NCI-H1694 treated with DMSO at 0.1 percent for 48 hours (cell line): ENCODE measurements at places on chromosomes 5 and 9.

GRCh38 chr9:72749276-72749675 lies 203.6 kb downstream of the ALDH1A1 start:
- DNase-seq = no peak

DNA sequence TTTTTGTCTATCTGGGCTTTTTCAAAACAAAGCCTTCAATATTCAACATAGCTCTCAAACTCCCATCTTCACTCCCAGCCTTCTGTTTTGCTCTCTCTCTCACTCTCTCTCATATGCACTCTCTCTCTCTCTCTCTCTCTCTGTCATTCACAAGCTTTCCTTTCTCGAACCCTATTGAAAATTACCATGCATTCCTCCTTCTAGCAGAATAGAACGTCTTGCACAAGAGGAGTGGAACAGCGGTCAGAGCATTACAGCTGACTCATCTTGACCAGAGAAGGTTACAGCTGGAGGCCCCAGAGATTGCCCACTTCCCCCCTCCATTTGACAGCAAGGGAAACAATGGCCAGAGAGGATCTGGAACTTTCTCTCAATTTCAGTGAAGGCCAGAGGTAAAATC lies 51.0 kb upstream of the LIFR start:
- no peak for DNase-seq

DNA sequence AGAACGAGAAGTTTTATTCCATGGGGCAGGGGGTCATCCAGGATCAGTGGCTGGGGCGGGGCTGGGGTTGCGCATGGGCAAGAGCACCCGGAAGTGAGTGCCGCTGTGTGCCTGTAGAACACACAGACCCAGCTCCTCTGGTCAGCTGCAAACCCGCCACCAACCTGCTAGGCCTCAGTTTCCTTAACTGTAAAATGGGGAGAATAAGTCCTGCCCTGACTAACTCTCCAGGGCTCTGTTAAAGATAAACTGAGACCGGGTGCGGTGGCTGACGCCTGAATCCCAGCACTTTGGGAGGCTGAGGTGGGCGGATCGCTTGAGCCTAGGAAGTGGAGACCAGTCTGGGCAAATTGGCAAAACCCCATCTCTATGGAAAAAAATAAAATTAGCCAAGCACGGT lies 152.2 kb downstream of the GABBR2 start:
- DNase-seq = no peak

DNA sequence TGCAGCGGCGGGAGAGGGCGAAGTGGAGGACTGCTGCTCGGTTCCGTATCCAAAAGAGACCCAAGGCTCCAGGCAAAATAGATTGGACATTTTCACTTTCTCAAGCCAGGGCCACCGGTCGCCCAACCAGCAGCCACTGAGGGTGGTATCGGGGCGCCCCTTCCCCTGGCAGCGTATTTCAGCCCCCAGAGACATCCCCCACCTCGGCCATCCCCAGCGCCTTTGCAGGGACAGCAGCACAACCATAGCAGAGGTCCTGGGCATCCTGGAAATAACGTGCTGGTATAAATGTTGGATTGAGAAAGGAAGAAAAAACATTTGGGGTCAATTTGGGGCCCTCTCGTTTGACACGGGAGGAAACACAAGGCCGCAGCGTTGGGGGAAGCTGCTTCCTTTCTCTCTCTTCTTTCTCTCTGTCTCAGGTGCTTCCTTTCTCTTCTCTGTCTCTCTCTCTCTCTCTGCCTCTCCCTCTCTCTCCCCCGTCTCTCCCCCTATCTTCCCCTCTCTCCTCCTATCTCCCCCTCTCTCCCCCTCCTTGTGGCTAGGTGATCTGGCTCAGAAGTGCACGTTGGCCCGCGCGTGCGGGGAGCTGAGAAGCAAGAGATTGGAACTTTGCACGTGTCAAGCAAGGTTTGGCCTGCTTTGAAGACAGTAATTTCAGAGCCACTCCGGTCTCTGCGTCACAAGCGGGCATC lies 624 bp upstream of the RETREG1 start:
- no peak for DNase-seq

DNA sequence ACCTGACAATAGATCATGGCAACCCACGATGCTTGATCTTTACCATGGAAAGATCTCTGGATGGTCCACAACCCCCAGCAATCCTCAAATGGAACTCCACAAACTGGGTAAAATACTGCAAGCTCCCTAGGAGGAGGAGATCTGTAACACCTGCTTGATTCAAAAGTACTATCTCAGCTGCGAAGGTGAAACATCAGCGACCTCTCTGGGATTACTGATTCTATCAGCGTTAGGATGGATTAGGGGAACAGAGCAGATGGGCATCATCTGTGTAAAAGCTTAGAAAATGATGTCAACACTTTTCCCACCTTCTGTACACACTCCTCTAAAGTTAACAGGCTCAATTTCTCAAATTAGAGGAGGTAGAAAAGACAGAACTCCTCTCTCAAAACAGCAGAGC lies 31.5 kb upstream of the TRPC7 start:
- DNase-seq = no peak

DNA sequence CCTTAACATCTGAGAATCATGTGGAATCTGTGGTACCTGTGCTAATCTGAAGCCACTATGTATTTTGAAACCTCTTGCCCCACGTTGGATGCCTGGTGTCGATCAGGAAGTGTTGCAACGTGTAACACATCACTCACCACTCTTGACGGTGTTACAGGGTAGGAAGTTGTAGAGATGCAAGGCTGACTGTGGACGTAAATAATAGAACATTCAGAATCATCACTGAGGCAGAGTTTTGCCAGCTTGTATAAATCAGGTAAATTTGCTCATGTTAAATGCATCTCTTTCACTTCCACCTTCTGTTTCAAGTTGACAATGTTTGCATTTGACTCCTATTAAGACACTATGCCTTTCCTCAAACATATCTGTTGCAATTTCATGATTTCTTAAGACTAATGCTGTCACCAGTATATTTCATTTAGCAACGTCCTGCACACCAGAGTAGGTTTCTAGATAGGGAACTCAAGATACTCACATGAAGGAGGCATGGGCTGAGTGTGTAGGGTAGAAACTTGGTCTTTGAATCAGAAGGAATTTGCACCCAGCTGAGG lies 38.1 kb downstream of the BASP1 start:
- no peak for DNase-seq

- no peak for DNase-seq
Observed at GRCh38 chr9:5336688-5337087, 3.0 kb downstream of the RLN1 start.

GRCh38 chr5:62578540-62578939 lies at the start of gene LRRC70:
Gene LRRC70 (plus strand): TSS chr5:62578819. CDS start chr5:62579439, 620 bp downstream.
- DNase-seq = no peak

DNA sequence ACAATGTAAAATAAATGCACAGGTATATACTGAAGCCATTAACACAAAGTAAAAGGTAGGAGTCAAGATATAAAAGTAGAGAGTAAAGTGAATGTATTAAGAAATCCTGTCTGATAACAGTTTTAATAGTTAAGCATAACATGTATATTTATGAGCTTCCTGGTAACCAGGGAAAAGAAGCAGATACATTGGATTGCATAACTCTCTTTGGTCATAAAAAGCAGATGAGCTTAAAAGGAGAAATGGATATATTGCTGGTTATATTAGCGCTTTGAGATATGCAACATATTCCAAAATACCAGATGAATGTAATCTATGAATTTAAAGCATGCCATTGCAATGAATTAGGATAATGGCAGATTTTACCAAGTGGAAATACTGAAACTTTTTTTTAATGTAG lies 6.2 kb upstream of the TNFSF8 start:
- no peak for DNase-seq

DNA sequence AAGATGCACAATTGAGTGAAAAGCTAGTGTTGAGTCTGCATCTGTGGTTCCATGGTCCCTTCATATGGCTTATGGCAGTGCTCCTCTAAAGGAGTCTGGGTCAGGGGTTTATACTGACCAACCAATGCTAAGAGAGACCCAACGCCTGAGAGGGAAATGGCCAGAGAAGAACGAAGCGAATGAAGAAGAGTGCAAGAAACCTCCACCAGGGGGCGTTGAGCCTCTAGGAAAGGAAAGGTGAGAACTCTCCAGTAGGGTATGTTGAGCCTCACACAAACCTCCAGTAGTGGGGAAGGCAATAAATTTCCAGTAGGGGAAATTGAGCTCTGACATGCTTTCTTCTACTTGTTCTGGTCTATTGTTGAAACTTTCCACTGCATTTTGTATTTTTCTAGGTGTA lies 470.6 kb downstream of the PRDM9 start:
- no peak for DNase-seq

DNA sequence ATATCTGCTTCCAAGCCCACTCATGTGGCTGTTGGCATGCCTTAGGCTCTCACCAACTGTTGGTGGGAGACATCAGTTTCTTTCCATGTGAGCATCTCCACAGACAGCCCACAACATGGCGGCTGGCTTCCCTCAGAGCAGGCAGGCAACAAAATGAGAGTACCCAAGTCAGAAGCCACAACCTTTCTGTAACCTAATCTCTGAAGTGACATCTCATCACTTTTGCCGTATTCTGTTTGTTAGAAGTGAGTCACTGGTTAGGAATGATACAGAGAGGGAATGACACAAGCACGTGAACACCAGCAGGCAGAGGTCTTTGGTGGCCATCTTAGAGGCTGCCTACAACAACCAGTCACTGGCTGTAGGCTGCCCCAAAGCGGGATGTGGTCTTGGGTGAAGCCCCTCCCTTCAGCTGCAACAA lies 88.6 kb upstream of the RASGRF2 start:
- no peak for DNase-seq

DNA sequence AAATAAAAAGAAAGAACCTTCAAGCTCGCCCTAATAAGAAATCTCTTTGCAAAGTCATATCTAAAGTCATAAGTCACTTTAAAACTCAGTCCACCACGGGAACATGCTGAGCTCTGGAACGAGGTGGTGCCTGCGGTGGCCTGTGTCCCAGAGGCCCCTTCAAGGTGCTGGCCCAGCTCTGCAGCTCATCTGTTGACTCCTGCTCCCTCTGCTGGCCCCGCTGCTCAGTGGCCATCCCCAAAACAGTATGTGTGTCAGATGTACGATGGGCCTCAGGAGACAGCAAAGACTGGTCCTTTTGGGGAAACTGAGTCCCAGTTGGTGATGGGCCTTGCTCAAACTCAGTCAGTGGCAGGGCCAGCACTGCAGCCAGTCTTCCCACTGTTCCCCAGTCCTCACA lies 22.8 kb upstream of the FOXB2 start:
- DNase-seq = no peak

DNA sequence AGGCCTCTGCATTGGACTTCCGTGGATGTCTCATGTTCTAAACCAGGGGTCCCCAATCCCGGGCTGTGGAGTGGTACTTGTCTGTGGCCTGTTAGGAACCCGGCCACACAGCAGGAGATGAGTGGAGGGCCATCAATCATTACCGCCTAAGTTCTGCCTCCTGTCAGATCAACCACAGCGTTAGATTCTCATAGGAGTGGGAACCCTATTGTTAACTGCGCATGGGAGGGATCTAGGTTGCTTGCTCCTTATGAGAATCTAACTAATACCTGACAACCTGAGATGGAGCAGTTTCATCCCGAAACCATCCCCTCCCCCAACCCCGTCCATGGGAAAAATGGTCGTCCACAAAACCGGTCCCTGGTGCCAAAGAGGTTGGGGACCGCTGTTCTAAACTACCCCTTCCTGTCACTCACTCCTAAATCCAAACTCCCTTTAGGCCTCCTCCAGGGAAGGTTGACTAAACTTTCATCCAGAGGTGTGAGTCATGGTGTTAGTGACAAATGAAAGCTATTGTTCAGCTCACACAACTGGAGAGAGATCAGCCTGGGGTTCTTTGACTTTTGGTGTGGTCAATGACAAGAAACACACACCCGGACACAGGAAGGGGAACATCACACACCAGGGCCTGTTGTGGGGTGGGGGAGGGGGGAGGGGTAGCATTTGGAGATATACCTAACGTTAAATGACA lies 9.5 kb downstream of the KCNV2 start:
- DNase-seq = no peak

DNA sequence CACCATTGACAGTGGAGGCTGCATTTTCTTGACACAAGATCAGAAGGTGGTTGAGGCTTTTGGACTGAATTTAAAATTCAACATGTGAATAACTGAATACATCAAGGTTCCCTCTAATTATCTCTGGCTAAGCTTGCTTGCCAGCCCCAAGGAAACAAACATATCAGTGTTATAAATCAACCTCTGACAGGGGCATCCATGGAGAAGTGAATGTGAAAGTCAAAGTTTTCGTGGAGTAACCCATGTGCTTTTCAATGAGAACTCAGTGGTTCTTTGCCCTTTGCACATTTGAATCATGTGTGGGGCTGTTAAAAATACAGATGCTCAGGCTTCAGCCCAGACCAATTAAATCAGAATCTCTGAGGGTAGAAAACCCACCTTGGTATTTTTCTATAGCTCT lies 128.9 kb downstream of the LRRC70 start:
- no peak for DNase-seq

DNA sequence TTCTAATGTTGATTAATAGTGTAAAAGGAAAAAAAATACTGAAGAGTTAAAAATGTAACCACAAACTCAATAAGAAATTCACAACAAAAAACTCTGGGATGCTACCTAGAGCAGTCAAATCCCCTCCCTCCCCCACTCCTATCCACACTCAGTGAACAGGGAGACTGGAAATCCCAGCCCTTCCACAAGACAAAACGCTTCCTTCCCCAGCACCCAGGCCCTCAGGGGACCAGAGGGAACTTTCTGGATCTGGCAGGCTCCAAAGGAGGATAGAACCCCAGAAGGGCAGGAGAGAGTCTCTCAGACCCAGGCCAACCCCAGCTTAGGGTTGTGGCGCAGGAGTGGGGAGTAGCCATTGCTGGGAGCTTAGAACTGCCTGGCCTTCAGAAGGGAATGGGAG lies 55.0 kb downstream of the DCP2 start:
- no peak for DNase-seq

GRCh38 chr5:176658817-176659511 lies 11.7 kb downstream of the TSPAN17 start:
- DNase-seq = no peak

- no peak for DNase-seq
Observed at GRCh38 chr5:19853616-19854240, 134.3 kb downstream of the CDH18 start.

- DNase-seq = no peak
Observed at GRCh38 chr5:34959323-34959722, 30.0 kb downstream of the DNAJC21 start.

DNA sequence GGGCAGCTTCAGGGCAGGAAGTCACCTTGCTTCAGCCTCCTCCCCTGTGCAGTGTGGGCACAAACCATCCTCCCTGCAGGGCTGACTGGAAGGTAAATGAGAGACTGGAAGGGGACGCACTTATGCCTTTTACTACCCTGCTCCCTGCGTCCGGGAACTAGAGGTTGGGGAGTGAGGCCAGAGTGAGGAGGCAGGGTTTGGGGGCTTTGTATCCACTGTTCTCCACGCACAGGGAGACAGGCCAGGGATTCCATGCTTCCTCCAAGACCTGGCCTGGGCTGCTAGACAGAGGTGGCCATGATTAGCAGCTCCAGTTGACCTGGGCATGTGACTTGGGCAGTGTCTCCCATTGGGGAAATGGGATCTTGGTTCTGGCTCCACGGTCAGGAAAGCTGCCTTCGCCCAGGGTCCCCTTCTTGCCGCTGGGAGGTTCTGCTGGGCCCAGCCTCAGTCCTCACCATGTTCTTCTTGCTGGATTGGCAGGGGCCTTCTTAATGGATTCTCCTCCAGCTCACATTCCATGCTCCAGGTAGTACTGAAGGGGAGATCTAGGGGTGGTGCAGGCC lies 37.0 kb upstream of the PSD2 start:
- no peak for DNase-seq
